ENCODE measurements at places on chromosomes 4 and X. TPM values are rescaled to one million over a fixed set of nuclear protein-coding genes. Genes with fewer than 3 reads are reported as not detected.

CXCL6 gene
- total RNA-seq: not detected

DDX53 gene
- 0.17 TPM for total RNA-seq

PNMA5 gene
- not detected for total RNA-seq

CXCL13 gene
- total RNA-seq: not detected

ADH1A gene
- 0.92 TPM for total RNA-seq

SPANXN3 gene
- total RNA-seq: not detected

ASB5 gene
- not detected for total RNA-seq

NXF2 gene
- total RNA-seq: not detected

DNAAF6 gene
- 0.16 TPM for total RNA-seq

CENPVL1 gene
- not detected for total RNA-seq
